ENCODE measurements at places on chromosomes 3 and 15. TPM values are rescaled to one million over a fixed set of nuclear protein-coding genes. Genes with fewer than 3 reads are reported as not detected.
A peak's percentile ranks its signal among the peaks of the same experiment; 100 is the strongest.

SERPINI1 gene
- 6.4 TPM for polyA plus RNA-seq

DNA sequence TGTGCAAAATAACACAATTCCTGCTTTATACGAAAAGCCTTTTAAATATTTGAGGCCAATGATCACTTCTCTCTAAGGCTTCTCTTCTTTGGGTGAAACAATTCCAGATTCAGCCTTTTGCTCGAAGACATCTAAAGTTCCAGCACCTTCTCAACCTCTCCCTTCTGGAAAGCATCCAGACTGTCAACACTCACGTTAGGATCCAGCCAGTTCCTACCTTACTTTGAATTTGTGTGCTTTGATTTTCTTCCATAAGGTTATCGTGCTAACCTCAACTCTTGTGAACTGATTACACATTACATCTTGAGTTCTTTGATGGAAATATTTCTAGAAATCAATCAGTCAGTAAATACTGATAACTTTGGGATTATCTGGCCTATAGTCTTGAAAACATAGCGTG, 125.3 kb upstream of the ETV5 start:
- DNase-seq, result no peak

DNA sequence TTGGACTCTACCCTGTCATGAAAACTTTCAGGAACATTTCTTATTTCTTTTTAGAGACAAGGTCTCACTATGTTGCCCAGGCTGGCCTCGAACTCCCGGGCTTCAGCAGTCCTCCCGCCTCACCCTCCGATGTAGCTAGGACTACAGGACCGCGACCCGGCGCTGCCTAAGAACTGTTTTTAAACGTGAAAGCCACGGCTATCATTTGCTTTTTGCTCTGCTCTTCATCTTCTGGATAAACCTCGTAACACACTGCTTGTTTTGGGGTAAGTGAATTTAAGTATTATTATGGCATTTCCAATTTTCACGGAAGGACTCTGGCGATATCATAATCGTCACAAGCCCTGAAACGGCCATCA, 14.3 kb upstream of the CCNL1 start:
- peak; percentile 38 for DNase-seq

EPHA3 gene
- polyA plus RNA-seq, result 2.7 TPM

DNA sequence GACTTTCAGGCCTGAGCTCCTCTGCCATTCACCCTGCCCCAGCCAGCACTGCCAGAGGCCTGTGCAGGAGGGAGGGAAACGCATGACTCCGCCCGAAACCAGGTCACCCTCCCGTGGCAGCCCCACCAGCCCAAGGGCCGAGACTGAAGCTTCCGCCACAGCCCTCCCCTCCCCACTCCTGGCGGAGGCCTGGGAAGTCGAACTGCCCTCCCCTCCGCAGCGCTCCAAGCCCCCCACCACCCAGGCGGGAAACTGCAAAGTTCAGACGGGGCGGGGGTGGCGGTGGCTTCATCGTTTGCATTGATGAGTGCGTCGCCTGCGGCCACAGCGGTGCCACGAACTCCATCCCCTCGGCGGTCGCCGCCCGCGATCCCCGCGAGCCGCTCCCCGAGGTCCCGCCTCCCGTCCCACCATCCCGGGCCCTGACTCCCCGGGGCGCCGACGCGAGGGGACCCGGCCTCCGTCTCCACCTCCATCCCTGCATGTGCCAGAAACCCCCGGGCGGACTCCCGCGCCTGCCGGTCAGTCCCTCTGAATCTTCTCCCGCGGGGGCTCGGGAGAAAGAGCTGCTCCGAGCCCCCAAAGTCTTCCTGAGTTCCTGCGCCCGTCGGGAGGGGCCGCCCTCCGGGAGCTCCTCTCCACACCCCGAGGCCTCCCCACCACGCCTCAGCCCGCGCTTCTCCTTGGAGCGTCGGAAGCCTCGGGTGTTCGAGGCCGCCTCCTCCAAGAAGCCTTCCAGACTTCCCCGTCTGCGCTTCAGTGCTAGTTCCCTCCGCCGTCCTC, 698 bp downstream of the MELTF start:
- DNase-seq, result no peak

GRCh38 chr15:68375191-68375631, 56.8 kb downstream of the ITGA11 start:
- DNase-seq, result no peak

- DNase-seq, result peak; percentile 77
Observed at GRCh38 chr15:65032801-65033537, 3.5 kb upstream of the MTFMT start.

GRCh38 chr15:90042766-90043529, 41.8 kb downstream of the ZNF710 start:
- no peak for DNase-seq

GABRB3 gene
- 6.3 TPM for polyA plus RNA-seq

DNA sequence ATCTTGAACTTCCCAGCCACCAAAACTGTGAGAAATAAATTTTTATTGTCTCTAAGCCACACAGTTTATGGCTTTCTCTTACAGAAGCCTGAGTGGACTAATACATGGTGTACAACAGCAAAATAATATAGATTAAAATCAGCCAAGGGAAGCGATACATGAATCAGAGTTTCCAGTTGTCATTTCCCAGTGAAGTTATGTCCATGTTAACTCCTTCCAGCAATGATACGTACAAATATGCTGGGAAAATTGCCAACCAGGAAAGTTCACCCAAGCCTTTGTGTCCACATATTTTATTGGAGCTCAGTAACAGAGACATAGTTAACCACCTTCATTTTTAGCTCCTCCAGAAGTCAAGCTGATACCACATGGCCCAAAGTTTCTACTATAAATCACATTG, 280.9 kb upstream of the KCNMB2 start:
- no peak for DNase-seq

DNA sequence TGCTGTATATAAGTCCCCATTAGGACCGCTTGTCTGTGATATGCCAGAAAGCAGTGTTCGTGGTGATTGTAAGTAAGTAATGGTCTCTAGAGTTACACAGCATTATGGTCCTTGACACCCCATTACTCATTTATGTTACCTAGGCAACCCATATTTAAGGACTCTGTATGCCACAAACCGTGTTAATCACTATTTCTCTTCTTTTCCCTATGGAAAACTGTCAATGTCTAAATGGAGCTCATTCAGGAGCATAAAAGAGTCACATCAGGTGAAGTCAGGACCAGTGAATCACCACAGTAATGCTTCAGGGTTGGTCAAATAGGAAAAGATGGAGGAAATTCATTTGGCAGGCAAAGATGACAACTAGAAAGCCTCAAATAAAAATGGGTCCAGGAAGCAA, 146.6 kb upstream of the PEX5L start:
- no peak for DNase-seq

RTP3 gene
- polyA plus RNA-seq, result not detected

ZNF774 gene
- polyA plus RNA-seq, result 2.0 TPM

GRCh38 chr3:176568189-176568588, 629.1 kb downstream of the TBL1XR1 start:
- no peak for DNase-seq

GRCh38 chr3:151012753-151013152, 40.2 kb upstream of the CLRN1 start:
- no peak for DNase-seq

- DNase-seq, result no peak
Observed at GRCh38 chr15:52584414-52584813, 15.6 kb upstream of the ARPP19 start.

DNA sequence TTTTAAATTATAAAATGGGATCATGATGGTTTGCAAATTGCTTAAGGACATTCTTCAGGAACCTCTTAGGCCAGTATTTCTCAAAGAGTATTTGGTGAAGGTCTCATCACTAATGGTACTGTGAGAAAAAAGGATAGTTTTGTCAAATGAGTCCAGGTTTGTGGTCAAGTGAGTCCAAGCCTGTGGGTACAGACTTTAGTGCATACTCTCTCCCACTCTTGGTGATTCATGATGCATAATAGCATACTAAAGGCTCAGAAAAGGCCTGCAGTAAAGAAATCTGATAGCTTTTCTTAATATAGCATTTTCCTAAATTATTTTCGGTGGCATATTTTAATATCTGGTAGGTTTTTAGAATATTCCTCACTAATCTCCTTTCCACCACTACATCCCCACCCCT, 20.0 kb downstream of the BOC start:
- DNase-seq, result no peak

GOLGA6A gene
- polyA plus RNA-seq, result not detected

RTP1 gene
- polyA plus RNA-seq, result not detected

Data from right cardiac atrium (tissue), 5 donors.